ENCODE measurements at places on chromosomes 4 and X.

- no peak for DNase-seq
Measured at GRCh38 chr4:164771088-164771487, 17.2 kb downstream of the SMIM31 start.

DNA sequence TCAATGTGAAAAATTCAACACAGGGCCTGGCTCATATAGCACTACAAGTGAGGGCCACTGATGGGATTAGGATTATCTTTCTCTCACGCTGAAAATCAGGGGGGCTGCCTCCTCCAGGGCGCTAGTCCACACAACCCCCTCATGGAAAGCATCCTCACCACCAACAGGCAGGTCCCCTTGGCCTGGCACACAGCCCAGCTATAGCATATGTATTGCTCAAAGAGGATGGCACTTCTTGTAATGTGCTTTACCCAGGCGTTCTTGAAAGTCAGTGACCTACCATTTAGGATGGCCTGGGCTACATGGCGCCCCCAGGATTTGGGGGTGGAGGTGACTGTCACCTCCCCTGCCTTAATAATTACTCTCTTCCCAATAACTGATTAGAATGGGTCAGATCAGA is 71.0 kb upstream of the LSM6 start:
- DNase-seq = no peak

- DNase-seq = no peak
Measured at GRCh38 chrX:150907474-150907873, 9.0 kb upstream of the CD99L2 start.

- no peak for DNase-seq
Measured at GRCh38 chrX:123422875-123423274, 238.8 kb downstream of the GRIA3 start.

DNA sequence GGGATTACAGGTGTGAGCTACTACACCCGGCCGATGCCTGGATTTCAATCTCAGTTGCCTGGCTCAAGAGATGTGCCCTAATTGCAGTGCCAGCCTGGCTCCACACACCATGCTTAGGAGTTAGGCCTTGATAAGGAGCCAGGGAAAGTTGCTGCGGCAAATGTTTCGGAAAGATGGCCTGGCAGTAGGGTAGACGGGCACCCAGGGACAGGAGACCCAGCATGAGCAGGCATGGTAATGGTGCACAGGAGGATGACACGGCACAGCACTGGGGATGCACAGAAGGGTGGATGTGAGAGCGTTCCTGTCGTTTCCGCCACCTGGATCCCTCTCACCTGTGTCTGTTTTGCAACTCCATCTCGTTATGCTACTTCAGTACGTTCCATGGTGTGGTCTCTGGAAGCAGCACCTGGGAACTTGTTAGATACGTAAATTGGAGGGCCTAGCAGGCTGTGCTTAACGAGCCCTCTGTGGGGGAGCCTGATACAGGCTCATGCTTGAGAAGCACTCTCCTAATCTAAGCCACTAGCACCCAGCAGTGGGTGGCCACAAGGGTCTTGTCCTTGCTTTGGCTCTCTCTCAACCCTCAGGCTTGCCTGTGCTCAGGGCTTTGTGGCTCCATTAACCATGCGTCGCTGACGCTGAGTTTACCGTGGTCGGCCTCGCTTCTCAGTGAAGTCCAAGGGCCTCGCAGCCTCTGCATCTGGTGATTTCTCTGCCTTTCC is 20.3 kb downstream of the RNF4 start:
- no peak for DNase-seq

GRCh38 chr4:107203733-107204132 is 167.6 kb upstream of the DKK2 start:
- DNase-seq = no peak

GRCh38 chrX:150574559-150575418 is 6.4 kb downstream of the MTM1 start:
- peak; percentile 74 for DNase-seq

GRCh38 chr4:145619639-145619996 is 433 bp downstream of the MMAA start:
- DNase-seq = peak; percentile 58

DNA sequence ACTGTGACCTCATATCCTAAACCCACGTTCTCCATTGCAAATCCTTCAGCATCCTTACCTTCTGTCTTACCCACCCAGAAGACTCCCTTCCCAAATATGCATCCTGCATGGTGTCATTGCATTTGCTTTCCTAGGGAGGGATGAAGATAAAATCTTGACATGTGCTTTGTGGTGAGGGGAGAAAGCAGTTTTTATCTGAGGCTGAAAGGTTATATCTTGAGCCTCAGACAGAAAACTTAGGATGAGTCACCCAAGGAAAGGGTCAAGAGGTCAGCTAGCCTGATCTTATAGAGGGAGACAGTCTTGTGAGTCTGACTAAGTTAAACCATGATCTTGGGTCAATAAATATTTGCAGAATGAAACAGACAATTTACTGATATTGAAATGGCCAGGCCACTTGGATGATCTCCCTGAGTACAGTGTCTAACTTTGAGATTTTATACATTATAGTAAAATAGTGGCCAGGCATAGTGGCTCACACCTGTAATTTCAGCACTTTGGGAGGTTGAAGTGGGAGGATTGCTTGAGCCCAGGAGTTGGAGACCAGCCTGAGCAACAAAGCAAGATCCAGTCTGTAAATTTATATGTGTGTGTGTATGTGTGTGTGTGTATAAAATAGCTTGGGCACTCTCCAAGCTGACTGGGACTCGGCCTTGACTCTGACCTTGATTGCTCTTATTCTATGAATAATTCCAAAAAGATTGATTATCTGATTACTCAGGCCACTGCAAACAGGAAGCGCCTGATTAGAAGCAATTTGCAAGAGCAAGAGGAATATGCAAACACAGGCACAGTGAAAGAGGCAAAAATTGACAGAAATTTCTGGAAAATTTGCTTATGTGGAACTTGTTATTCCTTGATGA is 15.4 kb upstream of the FAM9C start:
- DNase-seq = peak; percentile 36

- DNase-seq = no peak
Measured at GRCh38 chr4:138317175-138317748, 75.1 kb upstream of the SLC7A11 start.

GRCh38 chr4:90069151-90069550 is 58.0 kb upstream of the CCSER1 start:
- no peak for DNase-seq

DNA sequence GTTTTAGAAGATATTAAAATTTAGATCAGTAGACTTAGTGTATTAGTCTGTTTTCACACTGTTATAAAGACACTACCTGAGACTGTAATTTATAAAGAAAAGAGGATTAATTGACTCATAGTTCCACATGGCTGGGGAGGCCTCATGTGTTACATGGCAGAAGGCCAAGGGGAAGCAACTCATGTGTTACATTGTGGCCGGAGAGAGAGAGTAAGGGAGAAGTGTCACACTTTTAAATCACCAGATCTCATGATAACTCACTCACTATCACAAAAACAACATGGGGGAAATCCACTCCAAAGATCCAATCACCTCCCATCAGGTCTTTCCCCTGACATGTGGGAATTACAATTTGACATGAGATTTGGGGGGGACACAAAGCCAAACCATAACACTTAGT is 1159.7 kb upstream of the PCDH7 start:
- no peak for DNase-seq

- DNase-seq = no peak
Measured at GRCh38 chrX:69504626-69505612, 793 bp downstream of the NALF2 start.

DNA sequence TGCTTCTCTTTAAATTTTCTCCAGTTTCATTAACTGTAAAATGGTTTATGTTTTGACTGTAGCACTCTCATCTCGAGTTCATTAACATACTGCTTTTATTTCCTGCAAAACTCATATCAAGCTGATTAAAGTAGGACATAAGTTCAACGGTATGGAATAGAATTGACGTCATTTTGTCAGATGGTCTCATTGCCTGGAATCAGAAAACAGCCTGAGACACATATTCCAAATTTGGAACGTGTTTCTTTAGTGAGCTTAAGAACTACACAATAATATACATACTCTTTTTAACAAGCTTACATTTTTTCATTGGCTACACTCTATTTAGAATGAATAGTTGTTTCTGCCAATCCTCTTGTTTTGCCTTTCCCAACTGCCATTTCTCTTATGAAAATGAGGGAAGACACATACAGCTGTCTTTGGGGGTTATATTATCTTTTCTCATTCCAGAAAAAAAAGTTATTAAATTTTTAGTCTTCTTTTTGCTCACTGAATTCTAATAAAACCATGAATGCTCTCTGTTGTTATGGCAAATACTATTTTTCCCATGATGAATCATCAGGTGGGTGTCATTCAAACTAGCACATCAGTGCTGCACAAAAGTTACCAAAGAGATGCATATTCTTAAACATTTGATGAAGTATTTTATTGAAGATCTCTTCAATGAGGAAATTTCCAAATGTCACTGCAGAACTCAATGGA is 162.8 kb downstream of the GABRB1 start:
- DNase-seq = no peak

DNA sequence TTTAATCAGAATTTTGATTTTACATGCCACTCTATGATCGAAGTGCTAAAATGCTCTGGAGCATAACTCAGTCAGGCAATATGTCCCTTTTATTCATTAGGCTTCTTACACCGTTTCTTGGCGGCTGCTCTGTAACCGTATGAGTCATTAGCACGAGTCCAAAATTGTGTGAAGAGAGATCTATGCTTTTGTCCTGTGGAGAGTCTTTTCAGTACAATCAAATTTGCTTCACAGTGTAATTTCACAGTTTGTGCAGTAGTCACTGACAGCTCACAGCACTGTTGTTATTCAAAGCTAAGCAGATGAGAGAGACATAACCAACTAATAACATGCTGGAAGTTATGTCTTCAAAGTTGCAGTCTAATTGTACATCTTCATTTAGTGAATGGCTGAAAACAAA is 167.8 kb downstream of the PCDH10 start:
- no peak for DNase-seq

- no peak for DNase-seq
Measured at GRCh38 chr4:6710282-6710681, 617 bp upstream of the MRFAP1L1 start.

- DNase-seq = no peak
Measured at GRCh38 chr4:132396636-132397035, 752.5 kb upstream of the PCDH10 start.

GRCh38 chr4:41359836-41360213 is 103.1 kb downstream of the UCHL1 start:
- no peak for DNase-seq

DNA sequence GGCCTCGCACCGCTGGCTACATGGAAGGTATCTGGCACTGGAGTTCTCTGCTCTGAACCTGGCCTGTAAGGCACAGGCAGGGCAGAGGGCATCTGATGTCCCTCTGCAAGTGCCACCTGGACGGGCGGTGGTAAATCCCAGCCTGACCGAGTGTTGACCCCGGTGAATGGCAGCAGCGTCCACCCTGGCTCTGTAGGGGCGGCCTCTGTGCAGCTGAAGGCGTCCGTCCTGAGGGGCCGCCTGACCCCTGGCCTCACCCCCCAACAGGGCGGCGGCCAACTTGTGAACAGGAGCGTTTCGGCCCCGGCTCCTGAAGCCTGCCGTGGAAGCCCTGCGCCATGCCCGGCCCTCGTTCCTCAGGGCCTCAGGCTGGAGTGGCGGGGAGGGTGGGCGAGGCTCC is 51.4 kb downstream of the CPZ start:
- no peak for DNase-seq

GRCh38 chr4:20612313-20612712 is 87.9 kb upstream of the PACRGL start:
- DNase-seq = no peak

- DNase-seq = no peak
Measured at GRCh38 chr4:135249024-135249423, 1047.4 kb upstream of the PABPC4L start.

DNA sequence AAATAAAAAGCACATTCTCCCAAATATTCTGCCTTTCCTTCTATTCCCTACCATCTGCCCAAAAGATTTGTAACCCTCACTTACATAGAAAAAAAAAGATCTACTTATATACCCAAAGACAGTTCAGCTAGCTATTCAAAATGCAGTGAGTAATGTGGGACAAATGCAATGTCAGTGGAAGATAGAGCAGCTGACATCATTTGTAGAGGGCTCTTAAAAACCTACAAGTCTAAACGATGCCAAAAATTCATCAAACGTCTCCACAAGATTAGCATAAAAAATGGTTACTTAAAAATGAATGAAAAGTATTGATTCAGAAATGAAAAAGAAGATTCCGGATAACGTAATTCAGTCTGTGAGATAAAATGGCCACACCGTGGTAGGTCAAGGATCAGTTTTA is 96.5 kb downstream of the ASB9 start:
- DNase-seq = no peak

DNA sequence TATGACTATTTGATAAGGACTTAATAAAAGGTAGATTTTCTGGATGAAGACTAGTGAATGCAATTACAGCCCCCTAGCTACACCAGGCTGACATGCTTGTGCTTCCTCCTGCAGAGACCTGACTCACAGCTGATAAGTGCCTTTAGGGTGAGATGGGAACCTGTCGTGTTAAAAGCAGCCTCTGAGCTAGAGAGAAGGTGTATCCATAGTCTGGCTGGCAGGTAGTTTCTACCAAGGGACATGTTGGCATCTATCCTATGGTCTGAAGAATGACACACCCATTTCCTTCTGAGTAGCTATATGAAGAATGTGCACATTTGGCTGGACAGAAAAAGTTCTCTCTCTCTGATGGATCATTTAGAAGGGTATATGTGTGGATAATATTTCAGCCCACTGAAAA is 64.1 kb downstream of the PARM1 start:
- DNase-seq = no peak

GRCh38 chr4:79875344-79875899 is 197.6 kb downstream of the ANTXR2 start:
- DNase-seq = no peak

GRCh38 chr4:114998316-114998715 is 115.1 kb downstream of the NDST4 start:
- no peak for DNase-seq

DNA sequence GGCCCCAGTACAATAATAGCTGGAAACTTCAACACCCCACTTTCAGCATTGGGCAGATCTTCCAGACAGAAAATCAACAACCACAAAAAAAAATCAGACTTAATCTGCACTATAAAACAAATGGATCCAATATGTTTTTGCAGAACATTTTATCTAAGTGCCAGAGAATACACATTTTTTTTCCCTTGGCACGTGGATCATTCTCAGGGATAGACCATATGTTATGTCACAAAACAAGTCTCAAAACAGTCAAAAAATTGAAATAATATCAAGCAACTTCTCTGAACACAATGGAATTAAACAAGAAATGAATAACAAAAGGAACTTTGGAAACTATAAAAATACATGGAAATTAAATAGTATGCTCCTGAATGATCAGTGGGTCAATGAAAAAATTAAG is 576.3 kb downstream of the PCDH19 start:
- DNase-seq = no peak

GRCh38 chr4:26321373-26322221 is 783 bp downstream of the RBPJ start:
- peak; percentile 40 for DNase-seq

DNA sequence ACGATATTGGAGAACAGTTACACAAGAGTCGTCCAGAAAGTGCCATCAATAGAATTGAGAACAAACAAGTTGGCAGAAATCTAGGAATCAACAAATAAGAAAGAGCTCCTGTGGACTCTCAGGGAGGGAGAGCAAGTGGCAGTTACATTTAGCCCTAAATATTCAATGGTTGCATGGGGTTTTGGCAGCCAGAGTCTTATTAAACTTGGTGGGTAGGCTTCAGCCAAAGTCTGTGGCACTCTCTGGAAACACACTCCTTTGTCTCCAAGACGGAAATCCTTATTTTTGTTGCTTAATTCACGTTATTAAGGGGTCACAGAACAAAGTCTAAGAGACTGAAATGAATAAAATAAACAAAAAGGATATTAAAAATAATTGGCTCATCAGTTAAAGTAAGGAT is 742.2 kb upstream of the ATOH1 start:
- DNase-seq = no peak
